Activated CD4-positive, alpha-beta T cell treated with anti-CD3 and anti-CD28 coated beads, Interleukin-2, amount 10 ng/mL, durations not matched to agents 7 days and 5 days (primary cell): ENCODE measurements at places on chromosomes 3 and 15. TPM values are rescaled to one million over a fixed set of nuclear protein-coding genes. Genes with fewer than 3 reads are reported as not detected.

The SLC6A1 gene
- total RNA-seq, result not detected

The FETUB gene
- not detected for total RNA-seq

The RASSF1 gene
- total RNA-seq, result 88.3 TPM

The PAQR5 gene
- total RNA-seq, result not detected

DNA sequence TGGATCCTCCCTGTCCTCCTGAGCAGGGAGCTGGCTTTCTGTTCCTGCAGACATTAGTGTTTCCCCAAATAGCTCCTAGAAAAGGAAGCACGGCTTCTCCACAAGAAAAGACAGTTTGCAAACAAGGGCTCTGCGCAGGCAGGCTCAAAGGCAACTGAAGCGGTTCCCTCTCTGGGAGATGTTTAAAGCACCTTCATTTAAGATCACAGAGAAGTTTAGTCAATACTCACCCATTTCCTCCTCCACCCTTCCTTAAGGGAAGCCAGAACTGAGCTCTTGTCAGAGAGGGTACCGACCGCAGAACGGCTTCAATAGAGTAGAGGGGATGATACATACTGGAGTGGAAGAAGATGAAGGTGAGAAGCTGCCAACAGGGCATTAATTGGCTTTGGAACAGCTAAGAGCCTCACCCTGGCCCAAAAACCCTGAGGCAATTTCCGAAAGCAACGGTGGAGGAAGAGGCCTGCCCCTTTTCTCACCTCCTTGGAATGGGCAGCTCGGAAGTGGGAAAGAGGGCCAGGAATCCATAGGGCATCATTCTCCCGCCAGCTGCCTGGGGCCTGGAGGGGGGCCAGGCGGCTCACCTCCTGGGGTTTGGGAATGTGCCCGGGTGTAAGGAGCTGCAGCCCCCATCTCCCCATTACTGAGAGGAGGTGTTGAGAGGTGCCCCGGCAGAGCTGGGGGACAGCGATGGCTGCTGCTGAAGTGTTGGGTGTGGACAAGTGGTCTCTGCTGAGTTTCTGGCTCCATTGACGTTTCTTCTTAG, 4.8 kb upstream of the EPHB3 start:
- peaks cover 40% of the 10 kb centered on the region for H3K4me1 ChIP-seq
- H3K4me3 ChIP-seq, result peak overlapping the region; percentile 51
- H3K27me3 ChIP-seq, result peaks cover 25% of the 10 kb centered on the region
- peak; percentile 54 for DNase-seq
- H3K36me3 ChIP-seq, result no peaks in the 10 kb centered on the region

DNA sequence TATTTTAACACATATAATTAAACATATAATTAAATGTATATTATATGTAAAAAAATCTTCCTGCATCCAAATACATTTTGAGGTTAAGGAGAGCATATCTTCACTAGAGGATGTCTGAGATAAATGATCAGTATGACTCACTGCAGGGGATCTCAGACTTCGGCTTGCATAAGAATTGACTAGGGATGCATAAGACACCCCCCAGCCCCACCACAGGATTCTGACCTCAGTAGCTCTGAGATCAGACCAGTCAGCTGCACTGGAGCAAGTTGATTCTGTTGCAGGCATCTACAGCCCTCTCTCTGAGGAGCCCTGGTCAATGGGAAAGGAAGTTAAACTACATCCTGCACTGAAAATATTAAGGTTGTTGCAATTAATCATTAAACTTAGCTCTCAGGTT, 29.0 kb upstream of the TBC1D21 start:
- H3K36me3 ChIP-seq, result no peaks in the 10 kb centered on the region
- H3K27ac ChIP-seq, result no peak overlapping the region
- DNase-seq, result no peak

DNA sequence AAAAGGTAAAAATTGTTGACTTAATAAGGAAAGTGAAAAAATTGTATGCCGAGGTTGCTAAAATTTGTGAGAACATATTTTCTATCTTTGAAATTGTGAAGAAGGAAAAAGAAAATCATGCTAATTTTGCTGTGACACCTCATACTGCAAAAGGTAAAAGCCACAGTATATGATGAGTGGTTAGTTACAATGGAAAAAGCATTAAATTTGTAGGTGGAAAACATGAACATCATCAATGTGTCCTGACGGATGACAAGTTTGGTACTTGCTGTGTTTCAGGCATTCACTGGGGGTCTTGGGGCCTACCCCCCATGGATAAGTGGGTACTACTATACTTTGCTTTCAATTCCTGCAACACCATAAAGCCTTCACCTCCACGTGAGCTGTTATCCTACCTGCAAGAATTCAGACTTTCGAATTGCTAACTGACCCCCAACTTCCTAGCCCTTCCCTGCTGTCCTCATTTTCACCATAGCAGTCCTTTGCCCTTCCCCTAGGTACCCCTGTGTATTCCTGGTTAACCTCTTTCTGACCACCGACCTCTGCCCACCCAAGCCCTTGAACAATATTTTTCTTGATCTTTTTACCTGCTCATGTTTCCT, 62.4 kb downstream of the RAB7A start:
- no peaks in the 10 kb centered on the region for H3K27me3 ChIP-seq
- peaks cover 87% of the 10 kb centered on the region for H3K4me1 ChIP-seq
- peak overlapping the region; percentile 69 for H3K4me3 ChIP-seq
- peak overlapping the region; percentile 95 for H3K27ac ChIP-seq
- peaks cover 10% of the 10 kb centered on the region for H3K36me3 ChIP-seq

DNA sequence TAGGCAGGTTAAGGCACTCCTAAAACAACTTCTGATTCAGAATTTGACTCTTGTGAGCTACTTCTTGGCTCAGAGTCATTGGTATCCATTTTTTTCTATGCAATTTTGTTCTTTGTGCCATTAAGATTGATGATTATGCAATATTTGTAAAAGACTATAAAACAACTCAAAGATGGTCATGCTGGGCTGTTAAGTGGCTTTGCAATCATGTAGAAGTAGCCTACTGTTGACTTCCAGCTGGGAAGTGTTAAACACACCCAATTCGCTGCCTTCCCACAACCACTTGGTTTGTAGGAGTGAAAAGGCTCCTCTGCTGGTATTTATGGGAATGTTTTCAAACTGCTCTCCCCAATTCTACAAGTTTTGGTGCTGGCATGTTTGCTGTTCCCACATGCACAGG, 74.7 kb upstream of the COL6A6 start:
- no peak for DNase-seq
- H3K4me3 ChIP-seq, result no peak overlapping the region
- no peak overlapping the region for H3K27ac ChIP-seq
- H3K27me3 ChIP-seq, result peaks cover 4% of the 10 kb centered on the region
- H3K4me1 ChIP-seq, result no peaks in the 10 kb centered on the region

DNA sequence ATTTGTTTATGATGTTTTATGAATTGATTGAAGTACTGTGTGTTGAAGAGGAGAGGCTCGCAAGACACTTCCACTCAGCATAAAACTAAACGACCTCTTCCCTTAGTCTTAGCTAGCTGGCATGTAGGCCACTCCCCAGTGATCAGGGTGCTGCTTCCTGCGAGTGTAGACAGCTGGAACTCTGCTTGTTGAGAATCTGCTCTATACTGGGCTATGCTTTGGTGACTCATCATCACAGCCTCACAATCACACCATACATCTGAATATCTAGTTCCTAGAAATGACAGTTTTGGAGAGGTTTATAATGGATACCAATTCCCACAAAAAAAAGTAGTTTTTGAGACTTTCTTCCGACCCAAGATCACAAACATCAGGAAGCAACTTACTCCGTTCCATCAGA, 1.5 kb upstream of the SLC24A5 start:
- no peaks in the 10 kb centered on the region for H3K4me1 ChIP-seq
- H3K27me3 ChIP-seq, result peaks cover 8% of the 10 kb centered on the region
